BJ (cell line): ENCODE measurements at places on chromosomes 5 and 9.

- no peak for DNase-seq
Measured at GRCh38 chr9:92974161-92974661, 26.9 kb downstream of the FGD3 start.

DNA sequence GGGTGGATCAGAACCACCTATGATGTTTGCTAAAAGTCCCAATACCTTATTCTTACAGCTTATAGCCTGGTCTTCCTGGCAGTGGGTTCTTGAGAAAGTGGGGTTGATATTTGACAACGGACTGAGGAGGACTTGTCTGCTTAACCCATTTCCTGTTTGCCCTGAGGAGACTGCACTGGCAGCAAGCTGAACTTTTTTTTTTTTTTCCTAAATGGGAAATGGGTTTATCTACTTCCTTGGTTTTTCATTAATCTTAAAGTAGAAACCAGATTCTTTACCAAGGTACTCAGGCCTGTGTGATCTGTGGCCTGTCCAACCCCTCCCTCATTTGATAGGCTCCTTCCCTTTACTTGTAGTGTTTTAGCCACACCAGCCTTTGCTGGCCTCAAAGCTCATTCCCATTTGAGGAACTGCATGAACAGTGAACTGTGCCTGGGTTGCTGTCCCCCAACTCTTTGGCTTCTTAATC lies 47.1 kb downstream of the C9orf57 start:
- no peak for DNase-seq

- DNase-seq = no peak
Measured at GRCh38 chr9:134629061-134629585, 12.5 kb upstream of the COL5A1 start.

DNA sequence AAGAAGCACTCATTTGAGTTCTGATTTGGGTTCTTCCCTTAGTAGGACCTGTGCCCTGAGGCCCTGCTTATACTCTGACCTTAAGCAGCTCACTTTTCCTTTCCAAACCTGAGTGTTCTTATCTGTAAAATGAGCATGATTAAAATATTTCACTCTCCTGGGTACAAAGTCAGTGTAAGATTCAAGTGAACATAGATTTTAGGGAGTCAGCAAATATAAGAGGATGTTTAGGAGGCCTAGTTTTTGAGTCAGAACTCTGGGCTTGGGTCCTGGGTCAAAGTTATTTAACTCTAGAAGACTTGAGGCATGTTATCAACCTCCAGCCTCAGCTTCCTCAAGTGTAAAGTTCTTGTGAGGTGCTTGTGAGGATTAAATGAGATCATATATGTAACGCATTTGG lies 8.7 kb upstream of the SPARC start:
- DNase-seq = no peak

DNA sequence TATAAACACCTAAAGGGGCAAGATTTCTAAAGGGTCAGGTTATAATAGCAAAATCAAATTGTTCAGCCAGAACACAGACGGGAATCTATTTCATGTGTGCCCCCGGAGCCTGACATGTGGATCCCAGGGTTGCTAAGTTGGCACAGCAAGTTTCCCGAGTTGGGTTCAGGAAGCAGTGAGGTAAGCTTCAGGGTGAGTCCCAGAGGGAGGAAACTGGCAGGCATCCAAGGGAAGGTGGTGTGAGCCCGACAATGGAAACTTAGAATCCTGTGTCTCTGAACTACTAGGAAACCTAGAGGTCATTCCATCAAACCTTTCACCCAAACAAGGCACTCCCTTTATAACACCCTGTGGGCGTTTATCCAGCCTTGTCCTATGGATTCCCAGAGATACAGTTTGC lies 98.4 kb downstream of the ADRB2 start:
- DNase-seq = no peak
